Activated T-helper 2 cell treated with anti-CD3 and anti-CD28 coated beads, Interferon-gamma antibody, Interleukin-2, Interleukin-4, amounts not matched to agents 10 μg/mL and 5 μg/mL and 100 μg/mL, durations not matched to agents 14 hours and 24 hours and 36 hours (primary cell): ENCODE measurements at places on chromosomes 12 and 14. TPM values are rescaled to one million over a fixed set of nuclear protein-coding genes. Genes with fewer than 3 reads are reported as not detected.

- H3K4me3 ChIP-seq: no peak overlapping the region
- peaks cover 28% of the 10 kb centered on the region for H3K4me1 ChIP-seq
- no peaks in the 10 kb centered on the region for H3K36me3 ChIP-seq
- no peak overlapping the region for H3K27ac ChIP-seq
- peaks cover 15% of the 10 kb centered on the region for H3K27me3 ChIP-seq
These were observed 88.1 kb upstream of the MANSC4 start for GRCh38 chr12:27868139-27868538.

DNA sequence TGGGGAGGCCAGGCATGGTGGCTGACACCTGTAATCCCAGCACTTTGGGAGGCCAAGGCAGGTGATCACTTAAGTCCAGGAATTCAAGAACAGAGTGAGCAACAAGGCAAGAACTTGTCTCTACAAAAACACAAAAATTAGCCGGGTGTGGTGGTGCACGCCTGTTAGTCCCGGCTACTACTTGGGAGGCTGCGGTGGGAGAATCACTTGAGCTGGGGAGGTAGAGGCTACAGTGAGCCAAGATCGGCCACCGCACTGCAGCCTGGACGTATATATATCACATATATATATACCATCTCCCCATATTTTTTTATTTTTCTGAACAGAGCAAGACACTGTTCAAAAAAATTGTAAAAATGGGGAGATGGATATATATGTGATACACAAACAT is 19.5 kb downstream of the CKAP4 start:
- DNase-seq: no peak
- H3K36me3 ChIP-seq: no peaks in the 10 kb centered on the region
- peaks cover 13% of the 10 kb centered on the region for H3K4me1 ChIP-seq
- H3K27me3 ChIP-seq: peaks cover 11% of the 10 kb centered on the region
- H3K27ac ChIP-seq: no peak overlapping the region
- no peak overlapping the region for H3K4me3 ChIP-seq

GRCh38 chr12:86721713-86722397 is 465.7 kb upstream of the MGAT4C start:
- H3K27me3 ChIP-seq: no peaks in the 10 kb centered on the region
- no peak for DNase-seq
- H3K4me1 ChIP-seq: no peaks in the 10 kb centered on the region
- H3K27ac ChIP-seq: no peak overlapping the region
- H3K4me3 ChIP-seq: no peak overlapping the region

ITGB7 gene
- 200 and 208 TPM in 2 replicates for total RNA-seq
